Stimulated activated CD4-positive, alpha-beta T cell treated with anti-CD3 and anti-CD28 coated beads, Interleukin-4, amount 100 ng/mL, for 1 hour (primary cell): ENCODE measurements at places on chromosomes 5 and 9.

- DNase-seq, result peak; percentile 23
These were observed 535 bp downstream of the DOLPP1 start for GRCh38 chr9:129081388-129081904.

GRCh38 chr5:60806591-60807243 is 37.4 kb downstream of the ELOVL7 start:
- DNase-seq, result no peak

DNA sequence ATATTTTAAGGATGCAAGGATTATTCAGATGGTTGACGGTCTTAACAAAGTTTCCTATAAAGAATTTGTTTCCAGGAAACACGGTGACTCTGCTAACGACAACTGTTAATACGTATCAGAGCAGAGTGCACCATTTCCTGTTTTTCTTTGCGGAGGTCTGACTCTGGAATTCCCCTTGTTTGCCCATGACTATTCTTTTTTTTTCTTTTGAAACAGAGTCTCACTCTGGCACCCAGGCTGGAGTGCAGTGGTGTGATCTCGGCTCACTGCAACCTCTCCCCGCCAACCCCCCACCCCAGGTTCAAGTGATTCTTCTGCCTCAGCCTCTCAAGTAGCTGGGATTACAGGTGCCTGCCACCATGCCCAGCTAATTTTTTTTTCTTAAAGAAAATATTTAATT is 115.9 kb downstream of the CDC42SE2 start:
- DNase-seq, result peak; percentile 58

- no peak for DNase-seq
These were observed 30.4 kb downstream of the RASGRF2 start for GRCh38 chr5:80990527-80990926.

GRCh38 chr5:135890296-135890695 is 5.3 kb downstream of the IL9 start:
- DNase-seq, result no peak

DNA sequence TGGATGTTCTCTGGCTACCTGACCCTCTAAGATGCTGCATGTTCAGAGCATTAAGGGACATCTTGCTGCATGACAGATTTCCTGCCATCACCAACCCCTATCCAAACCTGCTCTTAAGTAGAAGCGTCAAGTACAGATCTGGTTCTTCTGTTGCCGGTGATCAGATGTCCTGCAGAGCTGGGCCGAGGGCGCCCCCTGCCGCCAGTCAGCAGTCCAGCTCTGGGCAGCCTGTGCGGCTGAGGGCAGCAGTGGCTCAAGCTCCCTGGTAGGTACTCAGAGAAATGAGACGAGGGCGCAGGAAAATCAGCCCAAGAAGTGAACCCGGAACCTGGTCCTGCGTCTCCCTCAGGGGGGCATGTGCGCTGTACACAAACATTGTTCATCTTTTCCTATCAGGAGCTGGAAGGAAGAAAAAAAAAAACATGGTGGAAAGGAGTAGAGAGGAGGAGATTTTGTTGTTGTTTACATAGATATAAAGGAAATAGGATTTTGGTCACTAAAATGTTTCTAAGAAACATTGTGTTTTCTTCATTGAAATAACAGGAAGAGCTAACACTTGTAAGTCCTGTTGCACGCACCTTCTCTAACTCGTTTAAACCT is 95.8 kb downstream of the CFAP90 start:
- peak; percentile 22 for DNase-seq

GRCh38 chr9:136362450-136362784 is 1.1 kb downstream of the DNLZ start:
- no peak for DNase-seq
